ENCODE measurements at places on chromosomes 2 and 18.

DNA sequence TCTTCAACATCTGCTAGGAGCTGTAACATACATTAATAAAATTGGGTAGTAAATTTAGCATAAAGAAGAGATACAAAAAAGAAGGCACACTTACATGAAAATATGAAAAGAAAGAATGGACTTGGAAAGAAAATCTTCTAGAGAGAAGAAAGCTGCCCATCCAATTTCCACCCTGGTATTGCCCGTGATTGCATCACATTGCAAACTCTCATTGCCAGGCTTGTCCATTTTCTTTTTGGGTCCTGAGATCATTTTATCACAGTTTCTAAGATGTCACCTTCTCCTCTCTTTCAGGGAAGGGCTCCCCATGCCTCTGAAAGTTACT, 321.5 kb downstream of the RND3 start:
- no peak for DNase-seq

DNA sequence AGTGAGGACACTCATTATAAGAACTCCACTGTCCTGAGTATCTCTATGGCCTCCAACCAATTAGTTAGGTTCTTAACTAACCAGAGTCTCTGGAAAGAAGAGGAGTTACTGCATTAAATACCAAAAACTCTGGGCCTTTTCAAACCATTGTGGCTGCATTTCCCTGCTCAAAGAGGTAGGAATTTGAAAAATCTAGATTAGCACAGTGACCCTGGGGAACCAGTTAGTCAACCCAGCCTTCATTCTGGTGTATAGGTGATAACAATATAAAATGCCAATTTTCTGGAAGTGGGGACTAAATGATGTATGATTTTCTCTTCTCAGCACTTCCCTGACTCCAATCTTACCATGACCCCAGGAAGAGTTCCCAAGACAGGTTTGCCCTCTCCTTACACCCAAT, 287.8 kb upstream of the SETBP1 start:
- no peak for DNase-seq

DNA sequence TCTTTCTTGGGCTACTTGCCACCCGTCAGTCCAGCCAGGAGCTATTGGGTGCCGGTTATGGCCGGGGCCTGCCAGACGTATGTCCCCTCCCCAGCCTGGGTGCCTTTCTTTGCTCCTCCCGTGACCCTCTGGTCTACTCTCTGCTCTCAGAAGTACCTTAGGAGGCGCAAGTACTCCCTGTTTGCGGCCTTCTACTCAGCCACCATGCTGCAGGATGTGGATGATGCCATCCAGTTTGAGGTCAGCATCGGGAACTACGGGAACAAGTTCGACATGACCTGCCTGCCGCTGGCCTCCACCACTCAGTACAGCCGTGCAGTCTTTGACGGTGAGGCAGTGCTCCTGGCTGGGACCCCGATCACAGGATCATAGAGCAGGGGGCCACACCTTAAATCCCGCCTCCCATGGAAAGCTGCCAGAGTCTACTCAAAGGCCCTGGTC, 99.5 kb downstream of the DYSF start:
- DNase-seq: no peak

DNA sequence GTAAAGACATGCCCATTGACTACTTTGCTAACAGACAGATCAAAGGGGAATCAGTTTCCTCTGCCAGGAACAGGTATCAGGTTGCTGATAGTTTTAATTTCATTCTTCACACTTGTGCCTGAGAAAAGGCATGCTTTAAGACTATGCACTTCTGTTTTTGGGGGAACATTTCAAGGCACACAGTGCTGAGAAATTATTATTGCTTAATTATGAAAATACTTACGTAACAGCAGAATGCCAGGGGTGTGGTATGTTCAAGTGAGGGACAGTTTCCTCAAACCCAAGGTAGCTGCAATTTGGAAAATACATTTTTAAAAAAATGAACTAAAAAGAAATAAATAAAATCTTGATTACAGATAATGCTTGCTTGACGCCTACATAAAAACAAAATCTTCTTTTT, 1746.1 kb upstream of the PIK3C3 start:
- no peak for DNase-seq

DNA sequence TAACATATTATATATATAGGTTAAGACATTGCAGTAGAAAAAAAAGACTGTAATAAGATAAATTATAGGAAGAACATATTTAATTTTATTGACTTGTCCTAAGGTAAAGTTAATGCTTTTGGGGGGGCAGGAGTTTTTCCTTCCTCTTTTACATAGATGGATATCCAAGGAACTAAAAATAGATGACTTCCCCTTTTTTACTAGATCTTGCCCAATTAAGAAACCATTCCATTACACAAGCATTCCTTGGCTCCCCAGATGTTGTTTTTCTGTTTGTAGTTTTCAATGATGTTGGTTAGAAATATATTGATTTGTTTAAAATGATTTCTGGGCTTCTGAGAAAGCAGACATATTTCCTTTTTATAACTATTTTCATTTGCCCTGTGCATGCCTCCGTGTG, 22.4 kb upstream of the PMAIP1 start:
- no peak for DNase-seq

DNA sequence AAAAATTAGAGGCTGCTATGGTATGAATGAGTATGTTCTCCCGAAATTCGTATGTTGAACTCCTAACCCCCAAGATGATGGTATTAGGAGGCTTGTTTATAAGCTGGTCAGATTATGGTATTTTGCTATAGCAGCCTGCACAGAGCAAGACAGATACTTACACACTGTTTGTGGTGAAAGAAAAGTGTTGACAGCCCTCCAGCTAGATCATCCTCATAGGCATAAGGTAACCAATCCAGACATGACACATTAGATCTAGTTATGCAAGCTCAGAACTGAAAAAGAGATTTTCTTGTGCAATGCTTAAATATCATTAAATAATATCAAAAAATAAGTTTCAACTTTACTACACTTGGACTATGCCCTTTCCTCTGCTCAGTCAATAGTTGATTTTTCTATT, 107.1 kb downstream of the ABCA12 start:
- DNase-seq: no peak

- DNase-seq: no peak
Observed at GRCh38 chr2:148553332-148553887, 91.1 kb upstream of the EPC2 start.

DNA sequence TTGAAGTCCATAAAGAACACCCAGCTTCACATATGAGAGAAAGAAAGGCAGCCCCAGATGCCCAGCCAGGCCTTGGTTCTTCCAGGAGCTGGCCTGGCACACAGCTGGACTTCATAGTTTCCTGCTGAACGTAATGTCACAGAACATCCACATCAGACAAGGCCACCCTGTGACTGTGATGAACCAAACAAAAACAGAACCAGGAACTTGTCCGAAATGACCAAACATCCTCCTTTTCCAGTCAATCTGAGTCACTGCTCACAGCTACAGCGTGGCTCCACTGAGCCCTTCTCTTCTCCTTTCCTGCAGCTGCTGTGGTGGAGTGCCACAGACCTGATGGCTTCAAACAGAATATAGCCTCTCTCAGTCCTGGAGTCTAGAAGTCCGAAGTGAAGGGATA, 45.4 kb upstream of the PAPOLG start:
- DNase-seq: peak; percentile 28

DNA sequence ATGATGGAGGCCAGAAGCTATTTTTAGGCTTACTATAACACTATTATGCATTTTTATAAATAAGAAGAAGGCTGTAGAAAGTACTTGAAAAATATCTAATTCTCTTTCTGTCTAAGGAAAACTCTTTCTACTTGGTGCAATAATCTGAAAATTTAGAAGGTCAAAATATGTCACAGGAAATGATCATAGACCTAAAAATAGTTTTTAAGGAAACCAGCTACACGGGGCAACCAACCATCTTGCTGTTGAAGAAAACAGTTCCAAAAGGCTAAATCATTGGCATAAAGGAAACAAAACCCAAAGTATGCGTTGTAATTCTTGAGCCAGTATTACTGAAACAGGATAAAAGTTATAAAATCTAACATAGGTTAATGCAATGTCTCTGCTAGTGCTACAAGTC, 40.2 kb downstream of the SOCS6 start:
- DNase-seq: no peak

- no peak for DNase-seq
Observed at GRCh38 chr2:72543497-72544216, 282.2 kb downstream of the EXOC6B start.

DNA sequence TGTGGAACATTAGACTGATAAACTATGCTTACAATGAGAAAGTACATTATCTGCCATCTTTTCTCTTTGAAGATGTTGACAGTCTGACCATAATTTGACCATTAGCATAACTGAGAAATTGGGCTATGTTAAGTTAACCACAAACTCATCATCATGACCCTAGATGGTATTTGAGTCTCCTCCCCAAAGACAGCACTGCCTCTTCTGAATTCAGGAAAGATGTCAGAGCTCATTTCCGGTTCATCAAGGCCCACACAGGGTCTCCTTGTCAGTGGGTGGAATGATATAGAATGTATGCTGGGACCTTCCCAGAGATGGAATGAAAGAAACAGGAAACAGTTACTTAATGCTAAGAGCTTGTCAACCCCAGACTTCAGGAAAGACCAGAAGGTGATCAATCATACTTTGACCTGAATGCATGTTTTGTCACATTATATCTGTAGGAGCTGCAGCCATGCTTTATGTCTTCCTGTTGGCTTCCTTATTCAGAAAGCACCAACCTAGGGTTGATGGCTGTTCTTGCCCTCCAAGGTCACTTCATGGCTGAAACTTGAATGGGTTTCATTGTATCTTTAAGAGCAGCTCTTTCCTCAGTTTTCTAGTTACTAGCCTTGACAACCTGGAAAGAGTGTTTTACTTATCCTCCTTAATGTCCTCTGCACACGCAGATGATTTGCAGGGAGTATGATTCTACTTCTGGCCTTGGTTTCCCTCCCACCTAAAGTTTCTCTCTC, 99.1 kb upstream of the NEUROD1 start:
- DNase-seq: no peak

GRCh38 chr2:210536973-210537650, 19.3 kb upstream of the CPS1 start:
- DNase-seq: no peak

DNA sequence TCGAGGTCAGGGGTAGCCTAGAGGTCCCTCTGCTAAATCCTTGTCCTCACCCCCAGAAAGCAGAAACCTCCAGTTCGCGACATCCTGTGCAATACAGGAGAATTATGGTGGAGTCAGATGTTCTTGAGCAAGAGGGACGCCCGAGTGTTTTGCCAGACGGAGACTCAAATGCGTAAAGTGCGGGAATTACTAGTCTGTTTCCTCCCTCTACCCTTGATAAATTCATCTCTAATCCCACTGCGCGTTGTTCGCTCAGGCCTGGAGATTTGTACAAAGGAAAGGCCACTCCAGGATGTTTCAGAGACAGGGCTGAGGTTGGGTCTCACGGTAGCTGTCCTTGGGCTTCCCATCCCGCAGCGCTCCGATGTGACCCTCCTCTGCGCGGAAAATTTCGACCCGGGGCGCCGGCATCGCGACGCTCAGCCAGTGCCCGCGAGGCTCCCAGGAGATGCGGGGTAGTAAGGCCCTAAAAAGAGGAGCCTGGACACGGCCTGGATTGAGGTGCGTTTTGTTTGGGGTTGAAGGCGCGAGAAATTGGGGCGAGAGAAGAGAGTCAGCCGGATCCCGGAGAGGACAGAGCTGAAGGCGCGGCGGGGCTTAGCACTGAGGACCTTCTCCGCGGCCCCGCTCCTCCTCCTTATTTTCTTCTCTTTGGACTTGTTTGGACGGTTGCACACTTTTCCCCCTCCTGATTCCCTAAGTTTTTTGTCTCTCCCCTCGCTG, 2.6 kb upstream of the NEUROD1 start:
- DNase-seq: no peak

DNA sequence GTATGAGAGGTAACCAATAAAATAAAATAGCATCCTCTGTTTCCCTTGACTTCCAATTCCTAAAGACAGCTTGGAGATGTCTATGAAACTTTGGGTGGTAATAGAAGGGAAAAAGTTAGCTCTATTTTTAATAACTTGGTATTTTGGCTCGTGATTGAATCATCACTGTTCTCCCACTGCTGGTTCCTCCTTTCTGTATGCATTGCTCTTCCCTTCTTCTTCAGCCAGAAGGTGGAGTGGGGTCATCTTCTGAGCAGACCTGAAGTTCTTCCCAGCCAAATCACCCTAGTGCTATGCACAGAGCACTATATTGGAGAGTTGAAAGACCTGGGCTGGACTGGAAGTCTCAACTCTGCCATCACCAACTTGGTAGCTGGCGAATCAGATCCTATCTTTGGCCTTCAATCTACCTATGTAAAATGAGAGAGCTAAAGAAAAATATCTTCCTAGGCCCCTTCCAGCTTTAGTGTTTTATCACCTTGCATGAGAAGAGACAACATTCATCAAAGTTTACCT, 54.1 kb downstream of the CPO start:
- DNase-seq: no peak

DNA sequence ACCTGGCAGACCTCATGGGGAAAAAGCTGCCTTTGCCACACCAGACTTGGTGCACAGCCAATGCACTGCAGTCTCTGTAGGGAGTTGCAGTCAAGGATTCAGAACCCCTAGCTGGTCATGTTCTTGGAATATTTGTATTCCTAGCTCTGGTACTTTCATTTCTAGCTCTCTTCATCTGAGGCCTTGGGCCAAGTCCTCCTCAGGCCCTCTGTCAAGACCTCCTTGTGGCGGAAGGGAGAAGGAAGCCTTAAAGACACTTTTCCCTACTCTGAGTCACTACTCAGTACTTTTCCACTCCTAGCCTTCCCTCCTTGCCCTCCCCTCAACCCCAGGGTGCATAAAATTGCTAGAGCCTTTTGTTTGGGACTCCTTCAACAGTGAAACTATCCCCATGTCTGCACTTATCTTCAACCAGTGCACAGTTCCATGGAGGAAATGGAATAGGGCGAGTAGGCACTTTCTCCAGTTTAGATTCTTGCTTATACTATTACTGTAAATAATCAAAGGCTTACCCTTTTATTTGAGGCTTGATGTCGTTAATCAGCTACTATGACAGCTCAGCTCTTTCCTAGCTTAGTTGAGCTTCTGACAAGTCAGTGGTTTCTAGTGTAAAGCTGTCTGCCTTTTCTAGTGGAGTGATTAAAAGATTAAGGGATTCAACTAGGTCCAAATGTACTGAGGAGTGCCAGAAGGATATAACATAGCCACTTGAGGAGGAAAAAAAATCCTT, 15.8 kb downstream of the M1AP start:
- no peak for DNase-seq

DNA sequence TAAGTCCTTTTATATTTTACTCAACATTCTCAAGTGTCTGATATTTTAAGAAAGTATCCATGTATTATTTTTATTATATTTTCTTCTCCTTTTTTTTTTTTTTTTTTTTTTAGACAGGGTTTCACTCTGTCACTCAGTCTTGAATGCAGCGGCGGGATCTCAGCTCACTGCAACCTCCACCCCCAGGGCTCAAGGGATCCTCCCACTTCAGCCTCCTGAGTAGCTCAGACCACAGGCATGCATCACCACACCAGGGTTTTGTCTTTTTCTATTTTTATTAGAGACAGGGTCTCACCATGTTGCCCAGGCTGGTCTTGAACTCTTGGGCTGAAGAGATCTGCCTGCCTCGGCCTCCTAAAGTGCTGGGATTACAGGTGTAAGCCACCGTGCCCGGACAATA, 212.1 kb downstream of the TCF4 start:
- no peak for DNase-seq

All from substantia nigra (tissue), 51 donors.